ENCODE measurements at places on chromosomes 2 and 18. TPM values are rescaled to one million over a fixed set of nuclear protein-coding genes. Genes with fewer than 3 reads are reported as not detected.

GRCh38 chr2:111986116-111986900 is 68.8 kb upstream of the TMEM87B start:
- peaks cover 4% of the 10 kb centered on the region for H3K36me3 ChIP-seq
- H3K27me3 ChIP-seq = no peaks in the 10 kb centered on the region
- H3K27ac ChIP-seq = peak overlapping the region; percentile 55
- no peak overlapping the region for H3K4me3 ChIP-seq
- H3K4me1 ChIP-seq = peaks cover 61% of the 10 kb centered on the region
- no peak for DNase-seq

GRCh38 chr2:114010001-114010400 is 120.1 kb downstream of the ACTR3 start:
- H3K27ac ChIP-seq = peak overlapping the region; percentile 11
- H3K27me3 ChIP-seq = no peaks in the 10 kb centered on the region
- no peak for DNase-seq
- H3K4me1 ChIP-seq = peaks cover 28% of the 10 kb centered on the region
- no peaks in the 10 kb centered on the region for H3K36me3 ChIP-seq

Gene MOGAT1
- total RNA-seq = not detected

Gene NETO1
- total RNA-seq = not detected

Gene HOXD1
- not detected for total RNA-seq

DNA sequence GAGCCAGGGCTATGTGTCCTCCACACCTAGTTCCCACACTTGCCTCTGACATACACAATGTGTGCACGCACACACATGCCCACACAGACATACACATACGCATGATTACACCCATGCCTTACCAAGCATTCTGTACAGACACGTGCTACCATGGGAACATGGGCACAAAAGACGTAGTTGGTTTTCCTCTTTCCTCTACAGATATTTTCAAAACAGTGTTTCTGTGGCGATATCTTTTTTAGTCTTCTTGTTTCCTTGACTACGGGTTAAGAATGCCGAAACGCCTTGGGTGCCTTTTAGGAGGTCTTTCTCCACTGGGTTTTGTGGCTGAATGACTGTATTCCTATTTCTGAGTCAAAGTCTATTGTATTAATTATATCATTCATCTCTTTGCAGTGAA is 75.5 kb upstream of the SPTBN1 start:
- no peak overlapping the region for H3K4me3 ChIP-seq
- H3K27me3 ChIP-seq = no peaks in the 10 kb centered on the region
- no peak for DNase-seq
- no peaks in the 10 kb centered on the region for H3K36me3 ChIP-seq

DNA sequence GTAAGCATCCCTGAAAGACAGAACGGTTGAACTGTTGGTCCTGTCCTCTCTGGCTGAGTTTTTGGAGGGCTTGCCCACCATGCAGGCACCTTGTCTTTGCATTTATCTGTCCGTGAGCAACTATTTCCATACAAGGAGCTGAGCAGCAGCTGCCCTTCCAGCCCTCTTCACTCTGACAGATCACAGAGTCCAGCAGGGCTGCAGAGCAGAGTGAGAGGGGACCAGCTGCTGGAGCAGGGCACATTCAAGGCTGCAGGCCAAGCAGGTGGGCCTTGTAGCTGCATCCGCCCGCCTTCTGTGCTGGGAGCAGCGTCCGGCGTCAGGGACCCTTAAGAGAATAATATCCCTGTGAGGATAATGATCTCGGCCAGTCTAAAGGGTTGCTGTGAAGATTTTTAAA is 9.5 kb downstream of the SMYD1 start:
- no peak for DNase-seq
- H3K36me3 ChIP-seq = no peaks in the 10 kb centered on the region
- no peaks in the 10 kb centered on the region for H3K4me1 ChIP-seq
- H3K27me3 ChIP-seq = no peaks in the 10 kb centered on the region
- H3K27ac ChIP-seq = no peak overlapping the region
- H3K4me3 ChIP-seq = no peak overlapping the region

GRCh38 chr18:6561016-6561415 is 146.3 kb upstream of the L3MBTL4 start:
- no peaks in the 10 kb centered on the region for H3K36me3 ChIP-seq
- H3K4me3 ChIP-seq = no peak overlapping the region
- peaks cover 69% of the 10 kb centered on the region for H3K4me1 ChIP-seq
- H3K27ac ChIP-seq = peak overlapping the region; percentile 79
- H3K27me3 ChIP-seq = no peaks in the 10 kb centered on the region

Data from Caco-2 (cell line).